Natural killer cell treated with Interleukin-12 subunit alpha and Interleukin-12 subunit beta and Interleukin-15 and Interleukin-18, amount 100 ng/mL, for 72 hours (primary cell): ENCODE measurements at places on chromosomes 3 and 15. TPM values are rescaled to one million over a fixed set of nuclear protein-coding genes. Genes with fewer than 3 reads are reported as not detected.

DNA sequence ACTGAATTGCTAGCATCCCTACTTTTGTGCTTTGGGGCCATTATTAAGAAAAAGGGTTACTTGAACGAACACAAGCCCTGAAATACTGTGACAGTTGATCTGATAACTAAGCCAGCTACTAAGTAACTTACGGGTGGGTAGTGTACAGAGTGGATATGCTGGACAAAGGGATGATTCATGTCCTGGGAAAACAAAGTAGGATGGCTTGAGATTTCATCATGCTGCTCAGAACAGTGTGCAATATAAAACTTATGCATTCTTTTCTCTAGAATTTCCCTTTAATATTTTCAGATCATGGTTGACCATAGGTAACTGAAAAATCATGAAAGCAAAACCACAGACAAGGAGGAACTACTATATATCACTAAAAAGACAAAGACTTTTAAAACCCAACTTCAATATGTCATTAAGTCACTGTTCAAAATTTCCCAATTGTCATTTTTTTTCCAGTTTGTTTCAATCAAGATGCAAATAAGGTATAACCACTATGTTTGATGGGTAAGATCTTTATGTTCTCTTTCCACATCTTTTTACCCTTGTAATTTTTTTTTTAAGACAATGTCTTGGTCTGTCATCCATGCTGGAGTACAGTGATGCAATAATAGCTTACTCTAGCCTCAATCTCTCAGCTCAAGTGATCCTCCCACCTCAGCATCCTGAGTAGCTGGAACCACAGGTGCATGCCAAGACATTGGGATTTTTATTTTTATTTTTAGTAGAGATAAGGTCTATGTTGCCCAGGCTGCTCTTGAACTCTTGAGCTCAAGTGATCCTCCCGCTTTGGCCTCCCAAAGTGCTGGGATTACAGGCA lies 67.7 kb downstream of the IFT80 start:
- DNase-seq: no peak

MRAS gene
- total RNA-seq: 12.3 TPM

MEIS2 gene
- not detected for total RNA-seq

GRCh38 chr3:123816673-123817207 lies 67.4 kb downstream of the MYLK start:
- no peak for DNase-seq

- DNase-seq: no peak
These were observed 569.3 kb downstream of the MECOM start for GRCh38 chr3:169094204-169094603.

ZNF502 gene
- 3.8 TPM for total RNA-seq

SNTN gene
- total RNA-seq: not detected

DNA sequence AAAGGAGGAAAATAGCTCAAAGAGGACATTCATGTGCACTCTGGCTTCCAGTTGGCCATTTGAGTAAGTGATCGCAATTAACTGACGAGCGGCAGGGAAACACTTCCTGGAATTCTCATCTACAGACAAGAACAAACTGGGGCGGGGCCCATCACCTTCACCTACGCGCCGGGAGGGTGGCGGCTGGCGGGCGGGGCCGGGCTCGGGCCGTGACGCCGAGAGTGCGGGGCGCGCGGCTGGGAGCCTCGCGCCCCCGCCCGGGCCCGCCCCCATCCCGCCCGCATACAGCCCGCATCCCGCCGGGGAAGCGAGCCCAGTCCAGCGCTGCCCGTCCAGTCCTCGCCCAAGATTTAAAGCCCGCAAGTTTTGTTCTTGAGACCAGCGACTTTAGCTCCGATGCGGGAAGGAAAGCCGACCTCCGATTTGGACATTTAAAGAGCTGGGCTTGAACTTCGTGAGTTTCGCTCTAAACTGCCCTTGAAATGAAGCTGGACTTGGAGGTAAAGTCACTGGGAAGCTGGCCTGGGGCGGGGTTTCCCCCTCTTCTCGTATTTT lies at the start of gene B3GNT5:
B3GNT5 (plus strand) TSS at position 281 of the 555 bp plus-strand sequence. CDS start 16,546 bp downstream, outside the sequence.
- peak; percentile 60 for DNase-seq
